ENCODE measurements at places on chromosomes 12 and 14.

DNA sequence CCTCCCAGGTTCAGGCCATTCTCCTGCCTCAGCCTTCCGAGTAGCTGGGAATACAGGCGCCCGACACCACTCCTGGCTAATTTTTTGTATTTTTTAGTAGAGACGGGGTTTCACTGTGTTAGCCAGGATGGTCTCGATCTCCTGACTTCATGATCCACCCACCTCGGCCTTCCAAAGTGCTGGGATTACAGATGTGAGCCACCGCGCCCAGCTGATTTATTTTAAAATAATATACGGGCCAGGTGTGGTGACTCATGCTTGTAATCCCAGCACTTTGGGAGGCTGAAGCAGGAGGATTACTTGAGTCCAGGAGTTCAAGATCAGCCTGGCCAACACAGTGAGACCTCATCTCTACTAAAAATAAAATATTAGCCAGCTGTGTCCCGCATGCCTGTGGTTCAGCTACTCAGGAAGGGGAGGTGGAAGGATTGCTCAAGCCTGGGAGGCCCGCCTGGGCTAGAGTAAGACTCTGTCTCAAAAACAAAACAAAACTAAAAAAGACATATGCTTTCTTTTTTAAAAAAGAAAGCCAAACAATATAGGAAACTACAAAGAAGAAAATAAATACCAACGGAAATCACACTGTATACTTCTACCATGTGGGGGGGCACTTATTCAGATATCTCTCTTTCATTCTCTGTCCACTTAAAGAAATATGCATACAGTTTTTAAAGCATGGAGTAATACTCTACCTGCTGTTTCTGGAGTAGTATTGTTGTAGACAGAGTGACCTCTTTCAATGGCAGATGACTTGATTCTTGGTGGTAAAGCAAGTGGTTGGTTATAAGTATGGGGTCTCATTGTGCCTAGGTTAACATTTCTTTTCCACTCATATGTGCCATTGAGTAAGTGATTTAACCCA lies 930 bp upstream of the MIA2 start:
- no peak for DNase-seq

- no peak for DNase-seq
Observed at GRCh38 chr12:108921946-108922345, 42.1 kb downstream of the DAO start.

DNA sequence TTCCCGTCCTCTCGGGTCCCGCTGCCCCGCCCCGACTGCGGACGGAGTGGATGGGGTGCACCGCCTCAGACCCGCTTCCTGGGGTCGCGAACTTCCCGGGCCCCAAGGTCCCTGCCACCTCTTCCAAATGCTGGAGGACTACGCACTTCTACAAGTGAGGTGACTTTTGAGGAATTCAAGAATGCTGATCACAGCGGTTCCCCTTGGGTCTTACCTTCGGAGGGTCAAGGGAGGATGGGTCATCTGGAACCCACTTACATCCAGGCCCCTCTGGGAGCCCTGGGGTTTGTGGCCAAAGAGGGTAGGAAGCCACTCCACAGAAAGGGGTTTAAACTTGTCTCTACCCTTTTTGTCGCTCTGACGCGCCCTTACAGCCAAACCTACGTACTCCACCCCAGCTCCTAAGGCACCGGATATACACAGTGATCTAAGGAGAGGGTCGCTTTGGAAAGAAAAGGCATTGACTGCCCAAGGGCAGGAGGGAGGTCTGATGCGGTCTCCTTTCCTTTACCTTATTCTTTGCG lies 532 bp upstream of the PRKD1 start:
- no peak for DNase-seq

GRCh38 chr14:57182760-57183503 lies 85.8 kb downstream of the EXOC5 start:
- peak; percentile 12 for DNase-seq

GRCh38 chr12:109987615-109988014 lies 8.6 kb downstream of the GIT2 start:
- no peak for DNase-seq

DNA sequence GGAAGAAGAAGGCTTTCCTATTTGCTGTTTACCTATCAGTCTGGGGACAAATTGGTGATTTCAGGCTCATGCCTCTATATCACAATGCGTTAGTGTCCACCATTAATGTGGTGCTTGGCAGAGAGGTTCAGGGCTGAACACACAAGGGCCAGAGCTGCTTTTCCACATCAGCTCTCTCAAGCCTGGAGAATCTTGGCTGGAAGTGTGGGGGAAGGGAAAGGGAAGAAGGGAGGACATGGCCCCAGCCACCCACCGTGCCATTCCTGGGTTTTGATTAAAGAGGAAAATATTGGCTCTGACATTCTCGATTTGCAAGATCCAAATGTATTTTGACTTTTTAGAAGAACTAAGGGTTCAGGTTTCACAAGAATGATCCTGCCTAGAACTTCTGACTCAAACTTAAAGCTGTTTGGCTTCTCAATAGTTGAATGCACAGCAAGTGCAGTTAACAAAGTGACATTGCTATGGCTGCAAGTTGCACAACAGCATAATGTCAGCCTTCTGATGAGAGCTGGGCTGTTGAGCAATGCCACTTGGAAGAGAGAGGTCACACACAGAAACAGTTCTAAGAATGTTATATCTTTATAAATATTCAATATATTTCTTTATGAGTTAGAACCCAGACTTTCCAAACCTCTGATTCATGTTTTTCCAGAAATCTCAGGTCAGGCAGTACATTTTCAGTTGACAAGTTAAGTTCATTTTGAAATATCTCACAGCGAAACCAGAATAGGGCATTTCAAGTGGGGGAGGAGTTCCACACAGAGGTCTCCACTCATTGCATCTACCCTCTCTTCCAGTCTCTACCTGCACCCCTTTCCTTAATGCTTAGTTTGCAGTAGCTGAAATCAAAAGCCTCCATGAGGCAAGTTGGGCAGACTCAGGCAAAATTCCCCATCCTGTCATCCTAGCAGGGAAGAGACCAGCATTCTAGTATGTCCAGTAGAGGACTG lies 25.3 kb downstream of the IGF1 start:
- DNase-seq = peak; percentile 58

GRCh38 chr14:90608929-90609341 lies 207.3 kb downstream of the TTC7B start:
- no peak for DNase-seq

- no peak for DNase-seq
Observed at GRCh38 chr14:105888784-105889665, 362.6 kb downstream of the TMEM121 start.

- no peak for DNase-seq
Observed at GRCh38 chr12:54154681-54155186, 34.1 kb downstream of the SMUG1 start.

GRCh38 chr14:33951183-33951840 lies 438 bp upstream of the EGLN3 start:
- DNase-seq = no peak

GRCh38 chr12:84413656-84414055 lies 498.9 kb downstream of the SLC6A15 start:
- peak; percentile 31 for DNase-seq

GRCh38 chr14:102610968-102611811 lies 18.7 kb downstream of the RCOR1 start:
- DNase-seq = no peak

DNA sequence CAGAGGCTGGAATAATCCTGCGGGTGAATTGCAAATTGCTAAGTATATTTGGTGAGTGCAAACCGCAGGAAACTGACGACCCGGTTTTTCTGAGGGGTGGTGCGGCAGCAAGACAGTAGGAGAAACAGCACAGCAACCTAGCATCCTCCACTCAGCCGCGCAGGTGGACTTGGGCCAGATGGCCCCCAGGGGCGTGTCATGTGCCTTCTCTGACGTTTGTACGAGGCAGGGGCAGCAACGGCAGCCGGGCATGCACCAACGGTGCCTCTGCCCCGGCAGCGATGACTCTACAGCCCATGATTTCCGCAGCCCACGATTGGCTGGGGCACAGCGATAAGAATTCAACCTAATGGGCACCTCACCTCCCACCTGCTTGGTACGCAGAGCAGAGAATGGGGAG lies 11.1 kb upstream of the CLEC2A start:
- DNase-seq = no peak

DNA sequence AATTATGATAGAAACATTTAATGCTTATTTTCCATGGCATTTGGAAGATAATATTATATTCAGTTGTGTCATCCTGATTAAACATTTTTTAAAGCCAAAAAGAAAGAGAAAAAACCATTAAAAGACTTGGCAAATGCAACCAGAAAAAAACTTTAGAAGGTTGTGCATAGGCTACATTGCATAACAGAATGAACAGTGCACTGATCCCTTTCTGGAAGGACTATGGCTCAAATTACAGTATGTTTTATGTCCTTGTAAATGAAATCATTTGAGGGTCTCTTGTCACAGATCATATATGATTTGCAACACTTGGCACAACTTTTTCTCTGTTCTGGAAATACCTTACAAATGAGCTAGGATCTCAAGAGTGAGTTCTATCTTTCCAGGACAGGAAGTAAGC lies 275.2 kb upstream of the FLRT2 start:
- no peak for DNase-seq

DNA sequence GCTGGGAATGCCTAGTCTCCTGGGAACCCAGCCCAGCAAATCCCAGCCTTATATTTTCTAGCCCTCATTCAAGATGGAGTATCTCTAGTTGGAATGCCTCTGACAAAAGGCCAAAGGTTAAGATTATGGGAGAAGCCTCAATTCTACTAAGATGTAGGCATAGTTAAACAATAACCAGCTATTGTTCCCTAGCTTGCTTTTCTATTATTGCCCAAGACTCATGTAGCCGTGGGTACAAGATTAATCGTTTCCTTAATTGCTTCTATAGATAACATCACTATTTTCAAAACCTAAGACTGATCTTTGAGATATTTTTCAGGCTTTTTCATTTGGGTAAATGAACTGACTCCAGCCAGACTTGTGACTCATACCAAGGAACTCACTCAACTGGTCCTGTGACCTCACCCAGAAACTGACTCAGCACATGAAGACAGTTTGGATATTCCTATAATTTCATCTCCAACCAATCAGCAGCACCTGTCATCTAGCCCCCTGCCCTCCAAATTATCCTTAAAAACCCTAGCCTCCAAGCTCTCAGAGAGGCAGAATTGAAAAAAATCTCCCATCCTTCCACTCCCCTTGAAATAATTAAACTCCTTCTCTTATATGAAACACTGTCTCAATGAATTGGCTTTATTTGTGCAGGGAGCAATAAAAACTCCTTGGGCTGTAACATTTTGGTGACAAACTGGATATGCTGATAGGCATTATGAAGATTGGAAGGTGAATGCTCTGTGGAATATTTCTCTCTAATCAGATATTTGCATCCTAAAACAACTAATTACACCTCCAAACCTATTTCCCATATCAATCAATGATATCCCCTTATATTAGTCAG lies 589.0 kb downstream of the C12orf50 start:
- peak; percentile 90 for DNase-seq

GRCh38 chr12:42019746-42020145 lies 124.9 kb downstream of the GXYLT1 start:
- no peak for DNase-seq

- no peak for DNase-seq
Observed at GRCh38 chr12:43113135-43113534, 438.9 kb downstream of the ADAMTS20 start.
